ENCODE measurements at places on chromosomes 4 and X.

GRCh38 chrX:125622899-125623298, 303.2 kb downstream of the TEX13C start:
- DNase-seq: no peak

DNA sequence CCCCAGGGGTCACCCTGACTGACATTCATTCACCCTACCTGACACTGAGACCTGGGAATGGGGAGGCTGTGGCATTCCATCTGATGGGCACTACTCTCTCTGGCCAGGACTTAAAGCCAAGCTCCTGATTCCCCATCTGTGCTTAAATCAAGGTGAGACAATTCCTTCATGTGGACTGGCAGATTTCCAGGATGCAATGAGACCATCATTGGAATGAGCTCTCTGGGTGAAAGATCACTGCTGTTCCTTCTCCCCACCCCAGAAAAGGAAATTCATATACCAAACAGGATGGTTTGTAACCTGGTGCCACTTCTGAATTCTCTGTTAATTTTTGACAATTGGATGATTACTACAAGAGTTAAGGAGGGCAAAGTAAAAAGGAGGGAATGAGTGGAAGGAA, 354.8 kb downstream of the MID1IP1 start:
- no peak for DNase-seq

GRCh38 chr4:18394656-18395055, 373.1 kb upstream of the LCORL start:
- DNase-seq: no peak

DNA sequence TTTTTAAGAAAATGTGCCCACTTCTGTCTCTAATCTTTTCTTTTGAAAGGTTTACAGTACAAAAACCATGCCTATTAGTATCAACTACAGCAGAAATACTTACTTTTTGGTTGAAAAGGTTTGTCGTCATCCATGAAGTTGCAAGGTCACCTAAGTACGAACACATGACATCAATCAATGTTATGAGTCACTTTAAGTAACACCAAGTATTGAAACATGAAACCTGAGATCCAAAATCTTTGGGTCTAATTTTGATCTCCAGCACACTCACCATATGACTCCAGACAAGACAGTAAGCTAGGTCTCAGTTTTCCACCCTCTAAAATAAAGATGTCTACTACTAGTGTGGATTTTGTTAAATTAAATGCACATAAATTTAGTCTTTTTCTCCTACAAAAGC, 8.4 kb downstream of the ZNF280C start:
- no peak for DNase-seq

DNA sequence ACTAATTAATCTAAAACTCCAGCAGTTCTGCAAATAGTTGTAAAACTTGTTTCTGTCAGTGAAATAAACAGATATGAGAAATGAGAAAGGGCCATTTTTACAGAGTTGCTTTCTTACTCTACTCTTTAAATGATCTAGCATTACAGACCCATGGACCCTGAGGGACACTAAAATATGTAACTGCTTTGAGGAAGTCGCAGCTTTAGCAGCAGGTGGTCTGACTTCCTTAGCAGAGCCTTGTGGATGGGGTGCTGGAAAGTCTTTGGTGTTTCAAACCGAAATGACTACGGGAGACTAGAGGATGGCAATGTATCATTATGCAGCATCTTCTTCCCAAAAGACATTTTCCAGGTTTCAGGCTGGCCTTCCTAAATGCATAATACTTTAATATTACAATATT, 18.7 kb downstream of the SHISA3 start:
- DNase-seq: no peak

- no peak for DNase-seq
These were observed 70.5 kb downstream of the RPS3A start for GRCh38 chr4:151169900-151170299.

GRCh38 chr4:72312032-72312650, 256.9 kb downstream of the ADAMTS3 start:
- no peak for DNase-seq

- DNase-seq: no peak
These were observed 69.8 kb upstream of the NEIL3 start for GRCh38 chr4:177239878-177240277.

- no peak for DNase-seq
These were observed 9.0 kb upstream of the SLC25A6 start for GRCh38 chrX:1400742-1401471.

All from activated T-helper 1 cell treated with anti-CD3 and anti-CD28 coated beads, Interleukin-2, amount 50 U/mL, for 16 hours (primary cell).